ENCODE measurements at places on chromosomes 7 and 10. TPM values are rescaled to one million over a fixed set of nuclear protein-coding genes. Genes with fewer than 3 reads are reported as not detected.

The GJD4 gene
- 0.62 TPM for total RNA-seq

The ANKRD1 gene
- not detected for total RNA-seq

The ACTL6B gene
- total RNA-seq: 29.4 TPM

The PDE1C gene
- 1.1 TPM for total RNA-seq

The GPR141 gene
- 0.25 TPM for total RNA-seq

The NAT16 gene
- total RNA-seq: 1.1 TPM

The PDGFA gene
- 3.3 TPM for total RNA-seq

The CYP2E1 gene
- 2.5 TPM for total RNA-seq

The HTR5A gene
- 0.57 TPM for total RNA-seq

The PDK4 gene
- 0.31 TPM for total RNA-seq

The ELN gene
- total RNA-seq: 0.97 TPM

The CYP3A7 gene
- total RNA-seq: 0.36 TPM

The ADIRF gene
- not detected for total RNA-seq

The KCP gene
- 0.31 TPM for total RNA-seq

The MYOF gene
- total RNA-seq: 35.2 TPM

The KLF14 gene
- total RNA-seq: 0.30 TPM

The RADIL gene
- total RNA-seq: 6.3 TPM

The SOSTDC1 gene
- total RNA-seq: 1.9 TPM

The STRIP2 gene
- total RNA-seq: 2.7 TPM

The SLC29A4 gene
- total RNA-seq: 13.1 TPM

The ADRA2A gene
- 1.5 TPM for total RNA-seq

The TSPAN33 gene
- total RNA-seq: 4.6 TPM

The ATP6V0E2 gene
- total RNA-seq: 107 TPM

The HOXA1 gene
- total RNA-seq: 2.7 TPM

The TRIM50 gene
- total RNA-seq: 0.21 TPM

The PTF1A gene
- total RNA-seq: not detected

The GCK gene
- 2.5 TPM for total RNA-seq

The COL17A1 gene
- total RNA-seq: 0.38 TPM

The BMPER gene
- total RNA-seq: 39.1 TPM

The VPS37D gene
- total RNA-seq: 25.9 TPM

The AFAP1L2 gene
- total RNA-seq: 37.1 TPM

The ADAP1 gene
- 18.7 TPM for total RNA-seq

The ATOH7 gene
- total RNA-seq: 0.46 TPM

Data from motor neuron (in vitro differentiated cells).